ENCODE measurements at places on chromosomes 7 and 10.

- DNase-seq, result no peak
Measured at GRCh38 chr7:131110297-131111080, 217.2 kb upstream of the MKLN1 start.

DNA sequence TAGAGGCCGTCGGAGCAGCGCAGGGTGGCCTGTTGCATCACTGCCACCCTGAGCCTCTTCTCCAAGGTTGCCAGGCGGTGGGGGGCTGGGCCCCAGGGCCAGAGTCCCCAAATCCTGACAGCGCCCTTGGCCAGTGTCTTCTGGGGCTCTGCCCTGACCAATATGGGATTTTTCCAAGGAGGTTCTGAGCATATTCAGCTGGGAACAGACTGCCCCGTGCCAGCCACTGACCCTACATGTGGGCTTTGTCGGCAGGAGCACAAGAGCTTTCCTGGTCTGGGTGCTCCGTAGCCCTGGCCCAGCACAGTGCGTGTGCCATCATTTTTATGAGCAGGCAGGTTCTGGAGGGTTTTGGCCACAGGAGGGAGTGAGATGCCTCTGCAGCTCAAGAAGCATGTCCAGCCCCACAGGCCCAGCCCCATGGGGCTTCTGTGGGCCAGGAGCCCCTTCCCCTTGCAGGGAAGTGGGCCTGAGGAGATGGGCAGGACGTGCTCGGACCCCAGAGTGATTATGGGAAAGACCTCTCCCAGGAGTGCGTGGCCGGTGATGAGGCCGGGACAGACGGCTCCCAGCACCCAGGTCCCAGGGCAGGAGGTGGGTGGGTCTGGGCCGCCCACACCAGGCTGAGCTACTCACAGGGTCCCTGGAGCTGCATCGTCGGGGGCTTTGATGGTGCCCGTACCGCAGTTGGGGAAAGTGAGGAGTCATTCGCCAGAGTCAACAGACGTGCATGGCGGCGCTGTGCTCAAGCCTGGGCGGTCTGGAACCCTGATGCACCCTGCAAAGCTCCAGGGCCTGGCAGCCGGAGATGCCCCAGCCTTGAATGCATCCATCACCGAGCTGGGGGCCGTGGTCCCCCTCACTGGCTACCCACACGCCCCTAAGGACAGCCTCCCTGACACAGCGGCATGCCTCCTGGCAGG, 66.6 kb downstream of the PWWP2B start:
- no peak for DNase-seq

DNA sequence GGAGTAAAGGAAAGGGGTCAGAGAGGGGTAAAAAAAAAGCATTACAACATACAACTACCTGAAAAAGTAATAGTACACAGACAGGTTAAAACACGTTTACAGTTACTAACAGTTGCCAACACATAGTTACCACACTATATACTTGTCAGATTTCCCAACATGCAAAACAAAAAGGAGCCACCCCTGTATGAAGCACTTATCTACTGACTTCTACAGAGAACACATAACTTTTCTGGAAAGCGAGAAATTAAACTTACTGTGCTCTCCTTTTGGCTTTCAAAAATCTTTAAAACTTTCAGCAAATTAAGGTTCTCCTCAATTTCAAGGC, 2.1 kb downstream of the ABI1 start:
- no peak for DNase-seq

GRCh38 chr7:5143106-5143505, 46.9 kb upstream of the WIPI2 start:
- peak; percentile 15 for DNase-seq

GRCh38 chr10:80526218-80526617, 11.5 kb upstream of the SH2D4B start:
- no peak for DNase-seq

DNA sequence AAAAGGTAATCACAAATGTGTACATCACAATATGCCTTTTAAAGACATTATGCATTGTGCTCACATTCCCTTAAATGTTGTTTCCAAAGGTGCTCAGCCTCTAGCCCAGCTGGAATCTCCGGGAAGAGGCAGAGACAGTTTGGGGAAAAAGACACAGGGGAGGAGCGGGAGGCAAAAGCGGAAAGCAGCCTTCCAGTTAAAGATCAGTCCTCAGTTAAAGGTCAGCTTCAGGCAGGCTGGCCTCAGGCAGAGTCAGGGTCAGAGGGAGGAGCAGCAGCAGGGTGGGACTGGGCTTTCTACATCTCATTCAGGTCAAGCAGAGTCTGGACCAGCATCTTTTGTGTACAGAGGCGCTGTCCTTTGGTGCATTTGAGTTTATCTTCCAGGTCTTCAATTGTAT, 18.6 kb downstream of the ST7 start:
- DNase-seq, result no peak
